ENCODE measurements at places on chromosomes 13 and 19.

GRCh38 chr19:42538841-42539709 is 10.8 kb upstream of the CEACAM1 start:
- no peak for DNase-seq

- no peak for DNase-seq
Observed at GRCh38 chr19:19524053-19524452, 4.7 kb upstream of the YJEFN3 start.

DNA sequence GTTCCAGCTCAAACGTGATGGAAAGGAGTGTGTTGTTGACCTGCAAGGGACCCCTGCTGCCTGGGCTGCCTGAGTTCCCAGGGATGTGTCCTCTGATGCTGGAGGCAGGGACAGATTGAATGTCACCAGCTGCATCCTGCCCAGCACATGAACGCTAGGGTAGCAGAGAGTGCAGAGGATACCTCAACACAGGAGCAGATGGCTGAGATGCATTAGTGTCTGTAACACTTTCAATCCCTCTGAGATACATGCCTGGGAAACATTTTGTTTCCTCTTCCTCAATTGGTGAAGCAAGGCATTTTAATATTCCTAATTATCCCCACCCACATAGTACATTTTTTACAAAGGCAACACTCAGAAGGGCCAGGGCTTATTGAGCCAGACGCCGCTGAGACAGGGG is 106.4 kb upstream of the UBL3 start:
- no peak for DNase-seq

GRCh38 chr19:33518541-33518940 is 3.0 kb downstream of the PEPD start:
- DNase-seq, result no peak

GRCh38 chr13:45337395-45337794 is 3.6 kb downstream of the TPT1 start:
- DNase-seq, result no peak

GRCh38 chr13:111326981-111327642 is 6.7 kb downstream of the TEX29 start:
- DNase-seq, result no peak
